ENCODE measurements at places on chromosomes 13 and 19.

DNA sequence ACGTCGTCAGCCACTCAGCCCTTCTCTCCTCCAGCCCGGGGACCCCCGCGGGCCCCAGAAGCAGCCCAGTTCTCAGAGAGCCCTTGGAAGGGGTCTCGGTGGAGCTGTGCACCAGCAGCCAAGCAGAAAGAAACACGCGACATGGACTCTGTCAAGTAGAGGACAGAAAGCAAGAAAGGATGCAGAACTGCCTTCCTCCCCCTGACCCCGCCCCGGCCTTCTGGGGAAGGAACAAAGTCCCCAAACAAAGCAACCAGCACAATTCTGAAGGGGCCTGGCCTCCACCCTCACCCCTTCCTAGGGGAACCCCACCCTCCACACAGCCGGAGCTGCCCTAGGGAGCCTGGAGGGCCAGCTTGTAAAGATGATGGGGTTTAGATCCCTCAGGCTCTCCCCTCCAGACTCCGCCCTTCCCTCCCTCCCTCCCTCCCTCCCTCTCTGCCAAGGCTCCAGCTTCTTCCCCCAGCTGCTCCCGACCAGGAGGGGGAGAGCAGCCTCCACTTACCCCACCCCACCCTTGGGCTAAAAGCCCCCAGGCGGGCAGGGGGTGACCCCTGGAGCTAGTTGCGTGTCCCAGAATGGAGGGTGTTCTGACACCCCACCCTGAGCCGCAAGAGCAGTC, 7.8 kb downstream of the LYL1 start:
- no peak for DNase-seq

- DNase-seq: no peak
Measured at GRCh38 chr13:69947582-69947981, 160.0 kb upstream of the ATXN8OS start.

- no peak for DNase-seq
Measured at GRCh38 chr19:44003461-44004009, 778 bp downstream of the ZNF230 start.

- DNase-seq: no peak
Measured at GRCh38 chr13:80904386-80904785, 563.5 kb upstream of the SPRY2 start.

GRCh38 chr13:75749407-75749806, 113.3 kb downstream of the LMO7 start:
- no peak for DNase-seq

DNA sequence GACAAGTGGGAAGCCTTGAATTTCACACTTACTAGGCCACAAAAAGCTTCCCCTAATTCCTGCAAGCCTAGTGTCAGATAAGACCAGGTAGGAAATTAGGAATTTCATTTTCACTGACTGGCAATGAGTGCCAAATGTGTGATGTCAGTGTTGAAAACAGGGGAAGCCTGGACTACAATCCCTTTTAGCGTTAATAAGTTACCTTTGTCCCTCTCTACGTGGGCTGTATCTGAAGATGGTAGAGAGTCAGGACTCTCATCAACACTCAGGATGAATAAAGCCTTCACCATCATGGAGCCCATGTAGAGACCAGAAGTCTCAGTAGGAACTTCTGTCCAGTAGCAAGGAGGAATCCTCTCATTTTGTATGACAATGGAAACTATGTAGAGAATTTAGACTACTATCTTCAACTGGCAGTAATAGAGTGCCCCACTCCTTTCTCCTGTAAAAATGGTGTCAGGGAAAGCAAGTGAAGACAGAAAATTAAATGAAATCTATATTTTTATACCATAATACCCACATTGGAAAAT, 324.1 kb upstream of the KLHL1 start:
- no peak for DNase-seq

DNA sequence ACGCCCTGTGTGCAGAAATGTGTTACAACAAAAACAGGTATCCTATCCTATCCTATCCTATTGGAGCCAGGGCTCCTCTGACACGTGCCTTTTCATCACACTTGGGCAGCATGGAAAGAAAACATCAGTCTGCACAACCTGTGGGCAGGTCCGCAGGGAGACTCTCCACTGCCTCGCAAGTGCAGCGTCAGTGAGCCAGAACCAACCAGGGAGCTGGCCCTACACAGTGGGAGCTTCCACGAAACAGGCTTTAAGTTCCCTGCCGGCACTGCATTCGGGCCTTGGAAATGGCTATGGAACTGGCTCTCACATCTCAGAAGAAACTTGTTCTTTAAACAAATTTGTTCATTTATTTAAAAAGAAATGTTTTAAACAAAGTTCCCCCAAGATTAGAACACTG, 49.5 kb downstream of the SLC7A1 start:
- DNase-seq: no peak

GRCh38 chr13:105816994-105817393, 718.5 kb downstream of the EFNB2 start:
- DNase-seq: no peak

DNA sequence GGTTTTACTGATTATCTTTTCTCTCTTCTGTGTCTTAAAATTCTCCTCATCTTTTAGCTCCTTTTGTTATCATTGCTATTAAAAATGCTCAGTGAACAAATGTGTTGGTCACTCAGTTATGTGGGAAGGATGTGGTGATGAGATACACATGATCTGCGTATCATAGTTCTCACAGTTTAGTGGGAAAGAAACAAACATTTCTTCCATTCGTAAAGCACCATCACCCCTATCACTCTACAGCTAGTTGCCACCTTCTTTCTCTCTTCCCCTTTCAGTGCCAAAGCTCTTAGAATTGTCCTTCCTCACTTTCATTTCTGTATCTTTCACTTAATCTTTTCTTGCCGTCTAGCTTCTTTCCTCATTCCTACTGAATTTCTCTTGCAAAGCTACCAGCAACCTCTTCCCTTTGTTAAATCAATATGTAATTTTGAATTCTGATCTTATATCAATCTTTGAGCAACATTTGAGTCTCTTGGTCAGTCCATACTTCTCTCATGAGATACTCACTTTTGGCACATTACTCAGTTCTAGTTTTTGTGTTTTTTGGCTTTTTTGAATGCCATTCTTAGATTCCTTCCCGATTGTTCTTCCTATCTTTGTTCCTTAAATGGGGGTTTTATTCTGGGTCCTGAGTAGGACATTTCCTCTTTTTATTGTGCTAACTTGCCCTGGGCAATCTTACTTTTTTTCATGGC, 122.3 kb downstream of the PCCA start:
- DNase-seq: no peak

DNA sequence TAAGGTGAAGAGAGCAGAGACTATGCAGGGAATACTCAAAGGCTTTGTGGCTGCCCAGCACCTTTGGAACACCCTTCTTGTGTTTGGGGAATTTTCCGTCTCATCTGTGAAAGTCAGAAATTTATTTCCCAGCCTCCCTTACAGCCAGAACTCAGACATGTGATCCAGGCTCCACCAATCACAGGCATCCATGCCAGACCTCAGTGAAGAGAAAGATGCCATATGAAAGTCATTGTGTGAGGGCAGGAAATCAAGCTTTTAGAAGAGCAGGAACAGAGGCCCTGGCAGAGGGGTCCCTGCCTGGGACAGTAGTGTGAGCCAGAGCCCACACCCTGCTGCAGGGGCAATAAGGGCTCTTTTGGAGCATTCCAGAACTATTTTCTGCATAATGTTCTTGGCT, 12.1 kb downstream of the CCDC70 start:
- DNase-seq: no peak

- no peak for DNase-seq
Measured at GRCh38 chr19:34188408-34188807, 16.1 kb downstream of the LSM14A start.
